Posterior cingulate gyrus (tissue), 11 donors: ENCODE measurements at places on chromosomes 6 and 20.

- DNase-seq = no peak
These were observed 771 bp upstream of the PPP1R3G start for GRCh38 chr6:5084360-5084780.

DNA sequence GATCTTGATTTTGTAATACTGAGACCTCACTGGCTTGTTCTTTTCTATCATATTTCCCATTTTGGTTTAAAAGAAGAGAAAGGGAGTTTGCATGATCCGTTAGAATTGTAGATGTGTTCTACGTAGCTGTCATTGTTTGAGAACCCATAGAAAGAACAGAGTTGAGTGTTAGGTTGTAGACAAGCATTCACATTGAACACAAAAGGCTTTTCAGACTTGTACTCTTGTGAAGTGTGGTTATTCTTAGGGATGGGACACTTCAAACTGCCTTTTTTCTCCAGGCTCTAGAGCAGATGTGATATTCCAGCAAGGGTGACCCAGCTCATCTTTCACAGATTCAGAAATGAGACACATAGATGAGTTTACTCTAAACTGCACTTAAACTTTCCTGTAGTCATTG lies 19.9 kb downstream of the FOXO3 start:
- DNase-seq = no peak

DNA sequence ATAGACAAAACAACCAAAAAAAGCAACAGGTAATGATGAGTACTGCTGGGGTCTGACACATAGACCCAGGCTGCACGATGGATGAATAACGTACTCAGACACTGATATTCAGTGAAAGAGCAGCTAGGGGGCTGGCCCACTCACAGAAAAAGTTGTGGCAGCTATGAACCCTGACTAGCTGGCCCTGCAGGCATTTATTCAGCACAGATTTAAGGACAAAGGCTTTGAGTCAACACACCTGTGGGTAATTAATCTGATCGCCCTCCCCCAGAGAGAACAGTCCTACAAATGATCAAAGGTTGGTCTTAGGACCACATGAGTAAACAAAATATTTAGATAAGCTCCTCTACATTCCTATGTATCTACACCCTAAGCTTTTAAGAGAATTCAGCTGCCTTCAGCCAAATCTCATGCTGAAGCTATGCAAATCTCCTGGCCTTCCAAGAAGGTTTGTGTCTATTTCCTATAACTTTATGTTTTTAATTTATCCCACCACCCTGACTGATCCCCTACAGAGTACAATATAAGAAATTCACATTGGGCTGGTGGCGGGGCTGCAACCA lies 81.7 kb upstream of the NXT1 start:
- DNase-seq = no peak

GRCh38 chr20:46688151-46689081 lies 828 bp downstream of the TP53RK start:
- DNase-seq = no peak

- no peak for DNase-seq
These were observed 49.9 kb downstream of the CDH4 start for GRCh38 chr20:61301711-61302525.

DNA sequence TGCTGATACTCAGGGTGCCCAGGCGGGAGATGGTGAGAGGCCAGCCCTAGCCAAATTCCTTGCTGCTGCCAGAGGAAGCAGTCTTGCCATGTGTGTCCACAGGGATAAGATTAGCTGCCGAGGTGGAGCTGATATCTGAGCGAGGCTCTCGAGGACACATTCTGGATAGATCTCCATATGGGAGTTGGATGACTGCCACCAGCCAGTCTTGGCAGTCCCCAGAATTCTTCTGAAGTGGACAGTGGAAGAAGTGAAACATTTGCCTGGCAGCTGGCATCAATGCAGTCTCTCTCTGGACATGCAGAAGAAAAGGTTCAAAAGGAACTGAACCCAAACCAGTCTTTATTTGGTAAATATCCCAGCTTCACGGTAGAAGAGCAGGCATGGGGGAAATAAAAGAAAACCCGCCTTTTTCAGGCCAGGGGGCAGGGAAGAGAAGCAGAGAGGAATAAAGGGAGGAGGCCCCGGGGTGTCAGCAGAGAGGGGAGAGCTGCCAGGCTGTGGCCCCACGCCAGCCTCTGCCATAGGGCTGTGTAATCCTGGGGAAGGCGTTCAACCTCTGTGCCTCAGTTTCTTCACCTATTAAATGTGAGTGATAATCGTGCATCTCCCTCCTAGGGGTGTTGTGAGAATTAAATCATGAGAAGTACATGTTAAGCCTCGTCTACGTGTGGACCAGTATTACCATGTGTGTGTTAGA lies 3.7 kb upstream of the FUCA2 start:
- DNase-seq = no peak

GRCh38 chr6:93721386-93722048 lies 302.2 kb upstream of the EPHA7 start:
- DNase-seq = no peak

DNA sequence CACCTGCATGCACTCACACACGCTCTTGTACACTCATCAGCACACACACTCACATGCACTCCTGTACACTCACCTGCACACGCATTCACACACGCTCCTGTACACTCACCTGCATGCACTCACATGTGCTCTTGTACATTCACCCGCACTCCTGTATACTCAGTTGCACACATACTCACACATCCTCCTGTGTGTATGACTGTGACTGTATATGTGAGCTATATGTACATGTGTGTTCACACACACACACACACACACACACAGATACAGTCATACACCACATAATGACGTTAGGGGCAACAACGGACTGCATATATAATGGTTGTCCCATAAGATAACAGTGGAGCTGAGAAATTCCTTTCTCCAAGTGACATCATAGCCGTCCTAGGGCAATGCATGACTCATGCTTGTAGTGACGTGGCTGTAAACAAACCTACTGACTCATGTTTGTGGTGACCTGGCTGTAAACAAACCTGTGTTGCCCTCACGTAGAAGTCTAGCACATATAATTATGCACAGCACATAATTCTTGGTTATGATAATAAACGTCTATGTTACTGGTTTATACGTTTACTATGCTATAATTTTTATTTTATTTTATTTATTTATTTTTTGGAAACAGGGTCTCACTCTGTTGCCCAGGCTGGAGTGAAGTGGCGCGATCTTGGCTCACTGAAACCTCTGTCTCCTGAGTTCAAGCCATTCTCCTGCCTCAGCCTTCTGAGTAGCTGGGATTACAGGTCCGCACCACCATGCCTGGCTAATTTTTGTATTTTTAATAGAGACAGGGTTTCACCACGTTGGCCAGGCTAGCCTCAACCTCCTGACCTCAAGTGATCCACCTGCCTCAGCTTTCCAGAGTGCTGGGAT lies 22.8 kb upstream of the TAF4 start:
- DNase-seq = no peak

GRCh38 chr6:144654506-144654905 lies 369.4 kb downstream of the UTRN start:
- DNase-seq = no peak

GRCh38 chr6:13367396-13367795 lies 39.1 kb upstream of the TBC1D7 start:
- no peak for DNase-seq

- no peak for DNase-seq
These were observed 13.7 kb upstream of the FAM83C start for GRCh38 chr20:35305682-35306556.

DNA sequence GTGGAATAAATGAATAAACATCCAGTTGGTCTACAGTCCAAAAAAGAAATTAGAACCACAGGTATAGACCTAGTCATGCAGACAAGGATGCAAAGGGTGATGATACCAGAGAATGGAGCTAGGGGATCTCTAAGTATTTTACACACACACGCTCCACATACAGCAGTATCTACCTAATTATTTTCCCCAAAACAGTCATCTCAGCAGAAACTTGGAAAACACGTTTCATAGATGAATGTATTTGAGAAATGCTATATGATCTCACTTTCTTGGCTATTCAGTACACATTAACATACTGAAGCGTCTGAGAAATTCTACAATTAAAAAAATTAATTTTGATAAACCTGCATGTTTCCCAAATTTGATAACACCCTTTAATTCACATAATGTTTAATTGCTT lies 155.3 kb downstream of the MTFR2 start:
- DNase-seq = no peak

- DNase-seq = no peak
These were observed 8.2 kb downstream of the SPINT3 start for GRCh38 chr20:45507011-45507820.

- no peak for DNase-seq
These were observed 533 bp downstream of the OSTM1 start for GRCh38 chr6:108074057-108074358.

- no peak for DNase-seq
These were observed 420.9 kb downstream of the GJA1 start for GRCh38 chr6:121856296-121856695.

GRCh38 chr6:162488444-162488843 lies 239.1 kb downstream of the PRKN start:
- no peak for DNase-seq

DNA sequence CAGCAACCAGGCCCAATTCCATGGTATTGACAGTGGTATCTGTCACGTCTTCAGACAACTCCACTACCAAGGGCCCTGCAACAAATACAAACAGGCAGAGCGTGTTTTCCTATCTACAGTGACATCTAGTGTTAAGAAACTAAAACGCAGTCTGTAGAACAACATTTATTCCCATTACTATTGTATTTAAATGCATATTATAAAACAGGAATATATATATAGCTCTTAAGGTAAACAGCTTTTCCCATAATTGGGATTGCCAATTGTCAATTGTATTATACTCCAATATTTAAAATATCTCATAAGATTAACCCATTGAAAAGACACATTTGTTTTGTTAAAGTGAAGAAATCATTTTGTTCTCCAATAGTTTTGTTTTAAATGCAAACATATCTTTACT lies 97.2 kb downstream of the KIF16B start:
- DNase-seq = no peak

GRCh38 chr6:89763550-89763949 lies 56.0 kb downstream of the MDN1 start:
- no peak for DNase-seq

DNA sequence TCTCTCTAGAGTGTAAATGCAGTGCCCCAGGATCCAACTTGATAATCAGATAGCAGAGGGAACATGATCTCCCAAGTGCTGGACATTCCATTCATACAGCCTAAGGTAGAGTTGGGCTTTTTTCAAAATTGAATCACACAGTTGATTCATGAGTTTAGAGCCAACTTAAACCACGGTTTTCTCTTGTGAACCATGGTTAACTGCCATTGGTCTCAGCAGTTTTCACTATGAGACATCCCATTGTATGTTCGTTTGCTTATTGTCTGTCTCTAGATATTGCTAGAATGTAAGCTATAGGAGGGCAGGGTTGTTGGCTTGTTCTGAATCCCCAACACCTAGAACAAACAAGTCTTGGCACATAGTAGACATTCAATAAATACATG lies 37.2 kb upstream of the TAF8 start:
- no peak for DNase-seq

DNA sequence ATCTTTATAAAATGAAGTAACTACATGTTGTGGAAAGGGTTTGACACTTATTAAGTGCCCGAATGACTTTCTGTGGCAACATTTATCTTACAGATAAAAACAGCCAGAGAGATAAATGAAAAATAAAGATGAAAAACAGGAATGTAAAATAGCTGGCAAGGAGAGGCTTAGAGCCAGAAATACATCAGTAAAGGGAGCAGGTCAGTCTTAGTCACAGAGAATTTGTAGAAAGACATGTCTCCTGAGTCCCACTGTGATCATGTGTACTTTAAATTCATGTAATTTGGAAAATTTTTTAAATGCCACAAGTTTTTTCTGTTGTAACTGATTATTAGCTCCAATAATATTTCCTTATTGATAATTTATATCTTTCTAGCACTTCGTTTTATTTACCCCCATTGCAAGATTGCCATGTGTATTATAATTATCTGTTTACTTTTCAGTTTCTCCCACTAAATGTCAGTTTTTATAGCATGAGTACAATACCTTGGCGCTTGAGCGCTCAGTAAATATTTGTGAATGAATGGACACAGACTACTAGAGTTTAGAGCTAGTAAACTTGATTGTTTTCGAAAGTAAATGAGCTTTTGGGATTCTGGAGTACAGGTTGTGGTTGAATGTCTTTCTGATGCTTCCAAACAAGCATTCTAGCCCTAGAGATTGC lies 15.2 kb downstream of the TAB2 start:
- DNase-seq = no peak

GRCh38 chr6:79240509-79240908 lies 6.0 kb upstream of the HMGN3 start:
- no peak for DNase-seq

GRCh38 chr20:36988494-36988966 lies 37.0 kb upstream of the SAMHD1 start:
- no peak for DNase-seq

DNA sequence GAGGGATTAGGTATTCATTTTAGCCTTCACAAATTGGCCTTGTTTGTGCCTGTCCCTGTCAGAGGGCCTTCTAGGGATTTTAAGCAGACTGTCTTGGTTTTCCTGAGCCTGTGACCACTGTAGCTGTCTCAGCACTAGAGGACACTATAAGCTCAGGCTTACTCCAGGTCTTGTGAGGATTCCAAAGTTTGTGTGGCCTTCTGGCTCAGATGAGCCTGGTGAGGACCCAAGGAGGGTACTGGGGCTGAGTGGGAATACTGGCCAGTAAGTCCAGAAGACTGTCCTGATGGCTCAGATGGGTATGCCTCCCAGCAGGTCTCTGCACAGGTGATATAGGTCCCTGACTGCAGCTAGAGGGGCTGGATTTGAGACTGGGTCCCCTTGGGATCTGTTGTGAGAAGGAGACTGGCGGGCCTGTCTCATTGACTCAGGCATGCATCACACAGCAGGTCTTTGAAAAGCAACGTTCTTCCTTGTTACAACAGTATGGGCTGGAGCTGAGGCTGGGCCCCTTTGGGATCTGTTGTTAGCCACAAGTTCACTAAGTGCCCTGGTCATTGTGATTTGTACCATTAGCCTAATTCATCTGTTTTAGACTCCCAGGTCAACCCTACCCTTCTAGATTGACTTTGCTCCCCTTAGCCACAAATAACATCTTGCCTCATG lies 26.3 kb upstream of the TFB1M start:
- DNase-seq = no peak

DNA sequence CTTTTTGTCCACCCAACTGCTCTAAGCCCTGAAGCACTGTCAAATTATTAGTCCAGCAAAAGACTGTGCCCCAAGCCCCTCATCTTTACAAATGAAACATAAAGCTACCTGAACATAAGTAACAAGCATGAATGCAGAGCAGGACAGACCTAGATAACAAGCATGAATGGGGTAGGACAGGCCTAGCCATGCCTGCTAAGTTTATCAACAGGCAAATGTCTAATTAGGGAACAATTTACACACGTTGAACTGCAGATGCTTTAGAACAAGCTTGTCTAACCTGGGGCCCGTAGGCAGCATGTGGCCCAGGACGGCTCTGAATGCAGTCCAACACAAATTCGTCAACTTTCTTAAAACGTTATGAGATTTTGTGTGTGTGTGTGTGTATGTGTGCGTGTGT lies 13.6 kb downstream of the FBXO30 start:
- no peak for DNase-seq

DNA sequence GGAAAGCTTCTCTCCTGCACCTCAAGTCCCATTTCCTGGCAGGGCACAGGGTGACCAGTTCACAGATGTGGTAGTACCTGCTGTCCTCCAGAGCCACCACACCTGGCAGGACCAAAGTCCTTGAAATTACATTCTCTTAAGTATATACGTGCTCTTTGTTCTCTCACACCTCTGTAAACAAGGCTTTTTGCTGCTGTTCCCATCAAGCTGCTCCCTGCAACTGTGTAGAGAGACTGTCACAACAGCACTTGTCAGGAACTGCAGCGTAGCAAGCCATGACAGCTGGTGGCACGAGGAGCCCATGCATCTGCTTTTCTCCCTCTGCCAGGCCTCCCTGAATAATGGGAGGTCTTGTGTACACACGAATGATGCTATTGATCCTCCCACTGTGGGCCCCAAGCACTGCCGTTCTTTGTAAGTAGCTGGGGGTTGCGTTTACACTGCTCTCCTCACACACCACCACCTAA lies 431.8 kb downstream of the CD83 start:
- peak; percentile 26 for DNase-seq
